ENCODE measurements at places on chromosomes 4 and X.
A peak's percentile ranks its signal among the peaks of the same experiment; 100 is the strongest.

DNA sequence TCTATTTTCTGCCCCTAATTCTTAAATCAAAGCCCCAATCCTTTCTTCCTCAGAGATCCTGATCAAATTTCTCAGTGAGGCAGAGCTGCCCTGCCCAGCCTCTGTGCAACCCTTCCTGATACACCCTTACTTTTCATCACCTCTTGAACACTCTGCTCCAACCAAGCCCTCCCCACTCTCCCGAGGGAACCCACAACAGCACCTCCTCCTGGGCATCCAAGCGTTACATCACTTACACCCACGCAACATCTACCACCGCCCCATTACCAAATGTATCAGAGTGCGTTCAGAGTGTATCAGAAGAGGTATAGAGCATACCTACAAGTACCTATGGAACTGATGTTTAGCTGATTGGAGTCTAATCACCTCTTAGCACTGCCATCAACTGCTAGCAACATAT lies 186.5 kb downstream of the RAP1GDS1 start:
- DNase-seq: no peak

GRCh38 chrX:103861200-103861599 lies 29.1 kb upstream of the RAB9B start:
- no peak for DNase-seq

- no peak for DNase-seq
Observed at GRCh38 chr4:165461159-165461821, 82.5 kb downstream of the CPE start.

- DNase-seq: no peak
Observed at GRCh38 chr4:138688408-138689085, 327.0 kb upstream of the NOCT start.

DNA sequence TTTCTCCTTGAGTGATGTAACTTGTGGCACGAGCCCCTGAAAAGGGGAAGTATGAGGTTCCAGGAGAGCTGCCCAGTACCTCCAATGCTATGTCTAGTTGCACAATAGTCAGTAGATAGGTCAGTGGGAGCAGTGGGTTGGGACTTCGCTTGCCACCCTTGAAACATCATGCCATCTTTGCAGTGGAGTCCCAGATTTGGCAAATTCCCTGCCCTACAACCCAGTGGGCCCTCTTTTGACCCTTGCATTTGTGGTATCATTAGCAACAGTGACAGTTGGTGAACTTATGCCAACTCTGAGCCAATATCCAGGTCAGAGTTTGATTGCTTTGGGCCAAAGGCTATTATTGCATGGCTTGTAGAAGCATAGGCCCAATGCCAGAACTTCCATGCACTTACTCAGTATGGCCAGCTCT lies 12.3 kb downstream of the FHL1 start:
- DNase-seq: no peak

- DNase-seq: peak; percentile 49
Observed at GRCh38 chr4:175435381-175435783, 376.7 kb downstream of the GPM6A start.

DNA sequence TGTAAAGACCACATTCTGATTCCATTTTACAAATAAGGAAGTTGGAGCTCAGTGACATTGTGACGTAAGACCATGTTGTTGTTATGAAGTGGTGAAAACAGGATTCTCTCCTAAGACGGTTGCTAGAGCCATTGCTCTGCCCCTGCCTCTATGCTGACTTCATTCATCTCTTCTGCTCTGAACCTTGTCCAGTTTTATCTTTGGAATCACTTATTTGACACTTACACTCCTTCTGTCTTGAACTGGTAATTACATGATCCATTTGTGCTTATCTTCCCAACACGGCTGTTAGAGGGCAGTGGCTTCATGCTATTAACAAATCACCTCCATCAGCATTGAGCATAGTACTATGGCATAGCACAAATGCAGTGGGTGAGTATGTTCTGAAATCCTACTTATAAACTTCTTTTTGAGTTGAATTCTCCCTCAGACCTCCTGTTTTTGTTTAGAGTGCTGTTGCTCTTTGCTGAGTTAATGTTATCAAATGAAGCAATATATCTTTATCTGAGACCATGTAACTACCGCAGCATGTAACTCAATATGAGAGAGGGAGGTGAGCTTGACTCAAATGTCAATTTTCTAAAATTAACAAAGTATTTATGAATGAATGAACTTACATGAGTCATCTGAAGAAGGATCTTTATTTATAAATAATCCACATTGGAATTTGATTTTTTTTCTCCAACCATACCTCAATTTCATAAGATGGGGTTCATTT lies 177.8 kb downstream of the RASL11B start:
- no peak for DNase-seq

DNA sequence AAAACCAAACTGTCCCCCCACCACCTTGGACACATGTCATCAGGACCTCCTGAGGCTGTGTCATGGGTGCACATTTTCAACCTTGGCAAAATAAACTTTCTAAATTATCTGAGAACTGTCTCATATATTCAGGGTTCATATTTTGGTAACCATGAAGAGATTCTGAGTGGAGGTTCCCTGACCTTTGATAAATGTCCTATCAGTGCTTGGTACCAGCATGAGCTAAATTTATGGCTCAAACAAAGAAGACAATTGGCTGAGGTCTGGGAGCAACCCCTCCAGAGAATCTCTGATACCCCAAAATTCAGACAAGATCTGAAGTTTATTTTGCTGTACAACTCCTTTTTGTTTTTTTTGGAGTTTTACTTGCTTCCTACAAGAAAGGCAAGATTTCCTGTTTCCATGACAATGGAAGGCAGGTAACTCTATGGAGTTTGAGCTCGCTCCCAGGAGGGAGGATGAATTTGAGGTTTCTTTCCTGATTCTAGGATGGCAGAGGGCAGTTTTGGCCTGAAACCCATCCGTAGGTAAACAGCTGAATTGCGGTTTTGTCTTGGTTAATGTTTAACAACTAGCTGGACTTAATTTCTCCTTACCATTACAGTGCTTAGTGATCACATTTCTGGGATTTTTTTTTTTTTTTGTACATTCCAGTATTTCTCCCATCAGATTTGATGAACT lies 14.5 kb downstream of the UGT2B15 start:
- no peak for DNase-seq

- no peak for DNase-seq
Observed at GRCh38 chr4:101135371-101136010, 211.8 kb downstream of the PPP3CA start.

Measured in NCI-H1105 treated with DMSO at 0.1 percent for 48 hours (cell line).